ENCODE measurements at places on chromosomes 1 and 21.

DNA sequence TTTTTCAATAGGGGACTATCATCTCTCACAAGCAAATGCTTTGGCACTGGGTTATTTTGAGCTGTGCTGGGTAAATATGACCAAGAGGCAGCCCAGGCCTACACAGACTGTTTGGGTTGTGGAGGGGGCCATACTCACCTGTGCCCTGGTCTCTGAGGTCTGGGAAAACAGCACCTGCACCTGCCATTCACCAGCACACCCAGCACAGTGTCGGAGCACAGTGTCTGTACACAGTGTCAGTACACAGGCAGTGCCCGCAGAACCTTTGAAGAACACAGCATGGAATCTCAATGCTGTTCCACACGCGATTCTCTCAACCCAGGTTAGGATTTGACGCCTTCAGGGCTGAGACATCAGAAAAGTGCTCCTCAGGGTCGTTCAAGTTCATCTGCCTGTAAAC lies 35.0 kb upstream of the FAM89A start:
- no peak for DNase-seq

DNA sequence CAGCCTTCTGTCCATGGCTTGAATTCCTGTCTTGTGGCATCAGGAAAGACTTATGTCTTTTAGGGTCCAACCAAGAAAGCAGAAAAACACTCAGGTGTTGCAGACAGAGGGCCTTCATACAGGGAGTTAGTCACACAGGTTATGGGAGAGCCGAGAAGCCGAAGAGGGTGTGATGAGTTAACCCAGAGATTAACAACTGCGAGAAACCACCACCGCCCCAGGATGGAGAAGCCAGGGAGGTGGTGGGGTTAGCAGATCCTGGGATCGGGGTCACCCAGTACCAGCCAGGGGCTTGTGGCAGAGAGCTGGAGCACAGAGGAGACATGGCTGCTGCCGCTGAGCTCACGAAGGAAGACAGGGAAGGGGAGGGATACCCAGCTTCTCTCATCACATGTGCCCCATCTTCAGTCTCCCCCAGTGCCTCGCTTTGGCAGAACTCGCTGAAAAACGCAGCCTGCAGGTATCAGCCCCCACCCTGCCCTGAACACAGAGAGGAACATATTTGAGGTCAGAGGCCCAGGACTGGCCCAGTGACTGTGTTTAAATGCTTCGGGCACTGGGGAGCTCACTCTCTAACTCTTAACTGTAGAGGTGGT lies 58.7 kb downstream of the RUNX3 start:
- no peak for DNase-seq

DNA sequence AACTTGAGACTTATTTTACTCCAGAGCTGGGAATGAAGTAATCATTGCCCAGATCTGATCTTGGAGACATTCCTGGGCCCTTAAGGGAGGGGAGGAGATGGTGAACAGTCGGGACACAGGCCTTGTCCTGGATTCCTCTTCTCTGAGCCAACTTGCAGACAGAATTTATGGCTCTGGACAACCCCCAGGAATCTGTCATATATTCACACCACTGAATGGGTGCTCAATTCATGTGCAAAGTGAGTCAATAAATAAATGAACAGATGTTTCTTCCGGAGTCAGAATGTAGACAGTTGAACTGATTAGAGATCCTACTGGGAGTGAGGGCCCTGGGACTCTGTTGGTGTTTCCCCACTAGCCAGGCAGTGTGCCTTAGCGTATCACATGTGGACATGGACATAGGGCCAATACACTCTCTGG lies 2.6 kb downstream of the TUFT1 start:
- DNase-seq: no peak

DNA sequence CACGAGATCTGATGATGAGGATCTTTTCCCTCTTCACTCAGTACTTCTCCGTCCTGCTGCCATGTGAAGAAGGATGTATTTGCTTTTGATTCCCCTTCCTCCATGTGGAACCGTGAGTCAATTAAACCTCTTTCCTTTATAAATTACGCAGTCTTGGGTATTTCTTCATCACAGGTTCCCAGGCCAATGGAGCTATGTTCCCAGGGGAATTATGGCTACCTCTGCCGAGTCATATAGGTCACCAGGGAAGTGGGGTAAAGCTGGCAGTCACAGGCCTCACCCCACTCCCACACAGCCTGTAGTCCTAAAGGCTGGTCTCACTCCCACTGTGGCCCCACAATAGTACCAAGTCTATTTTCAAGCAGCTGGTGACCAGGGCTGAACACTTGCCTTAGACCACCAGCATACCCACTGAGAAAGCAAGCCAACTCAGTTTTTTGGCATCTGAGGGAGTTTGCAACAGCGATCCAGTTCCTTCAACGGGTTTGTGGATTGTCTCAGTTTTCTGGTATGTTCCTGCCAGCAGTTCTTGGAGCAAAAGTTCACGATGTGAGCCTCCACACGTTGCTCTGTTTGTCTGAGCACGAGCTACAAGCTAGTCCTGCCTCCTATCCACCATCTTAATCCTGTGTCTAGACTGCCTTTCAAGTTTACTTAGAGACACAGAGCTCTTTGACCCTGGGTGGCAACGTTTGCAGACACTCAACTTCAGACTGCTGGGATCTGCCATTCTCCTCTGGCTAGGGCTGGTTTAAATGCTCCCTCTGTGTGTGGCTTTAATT lies 104.5 kb downstream of the CENPF start:
- DNase-seq: no peak

GRCh38 chr1:82042306-82043060 lies 241.7 kb downstream of the ADGRL2 start:
- no peak for DNase-seq

- no peak for DNase-seq
Observed at GRCh38 chr1:54945393-54945936, 35.0 kb upstream of the TMEM61 start.

- no peak for DNase-seq
Observed at GRCh38 chr1:93774707-93775106, 93.1 kb upstream of the BCAR3 start.

DNA sequence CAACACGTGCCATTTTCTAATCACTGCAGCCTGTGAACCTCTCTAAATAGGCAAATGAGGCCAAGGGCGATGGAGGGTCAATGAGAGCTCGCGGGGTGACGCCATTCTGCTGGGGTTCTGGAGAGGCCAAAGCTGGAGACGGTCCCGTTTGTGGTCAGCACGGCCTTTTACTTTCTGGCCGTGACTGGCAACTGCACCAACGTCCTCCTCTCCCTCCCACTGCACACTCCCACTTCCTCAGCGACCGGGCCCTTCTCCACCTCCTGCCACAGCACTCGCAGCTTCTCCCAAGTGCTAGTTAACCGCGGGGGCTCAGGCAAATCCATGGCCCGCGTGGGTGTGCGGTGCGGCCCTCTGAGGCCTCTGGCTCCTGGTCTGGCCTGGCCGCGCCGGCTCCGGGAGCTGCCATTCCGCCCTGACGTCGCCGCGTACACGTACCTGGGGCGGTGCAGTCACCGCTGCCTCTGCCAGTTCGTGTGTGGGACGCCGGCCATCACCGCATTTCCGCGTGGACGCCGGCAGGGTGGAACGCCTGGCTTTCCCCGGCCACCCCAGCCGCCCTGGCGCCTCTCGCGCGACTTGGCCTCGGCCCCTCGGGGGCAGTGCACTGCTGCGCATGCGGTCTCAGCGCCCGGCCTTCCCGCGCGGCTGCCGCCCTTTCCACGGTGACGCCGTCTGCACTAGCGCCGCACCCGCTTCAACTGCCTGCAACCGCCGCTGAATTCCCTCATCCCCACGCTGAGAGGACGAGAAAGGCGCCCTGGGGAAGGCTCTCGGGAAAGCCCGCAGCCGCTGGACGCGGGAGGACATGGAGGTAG lies 18.2 kb downstream of the OR2C3 start:
- peak; percentile 48 for DNase-seq

GRCh38 chr1:162847839-162848453 lies 13.0 kb downstream of the CCDC190 start:
- peak; percentile 90 for DNase-seq

- no peak for DNase-seq
Observed at GRCh38 chr1:43834280-43835081, 99.1 kb upstream of the ARTN start.

DNA sequence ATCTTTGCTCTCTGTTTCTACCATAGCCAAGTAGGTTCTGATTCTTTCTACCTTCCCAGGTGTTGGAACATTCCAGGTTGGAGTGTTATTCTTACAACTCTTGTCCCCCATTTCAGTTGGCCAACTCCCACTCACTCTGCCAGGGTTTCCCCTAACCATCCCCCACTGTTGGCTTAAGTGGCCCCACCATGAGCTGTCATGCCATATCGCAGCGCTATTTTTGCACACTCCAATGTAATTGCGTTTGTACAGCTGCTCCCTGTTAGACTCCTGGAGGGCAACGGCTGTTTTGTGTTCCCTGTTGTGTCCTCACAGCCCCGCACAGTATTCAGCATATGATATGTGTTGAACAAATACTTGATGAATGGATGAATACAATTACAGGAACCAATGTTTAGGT lies 117.7 kb upstream of the ETS2 start:
- no peak for DNase-seq

DNA sequence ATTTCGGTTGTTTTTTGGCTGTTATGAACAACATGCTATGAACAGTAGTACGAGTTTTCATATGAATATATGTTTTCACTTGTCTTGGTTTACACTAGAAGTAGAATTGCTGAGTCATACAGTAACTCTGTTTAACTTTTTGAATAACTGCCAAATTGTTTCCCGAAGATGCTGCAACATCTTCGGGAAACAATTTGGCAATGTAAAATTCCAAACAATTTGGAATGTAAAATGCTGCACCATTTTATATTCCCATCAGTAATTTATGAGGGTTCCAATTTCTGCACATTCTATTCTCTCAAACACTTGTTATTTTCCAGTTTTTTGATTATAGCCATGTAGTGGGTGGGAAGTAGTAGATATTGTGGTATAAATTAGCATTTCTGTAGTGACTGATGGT lies 11.6 kb downstream of the PCBP3 start:
- no peak for DNase-seq

- DNase-seq: no peak
Observed at GRCh38 chr1:247437551-247438505, 20.1 kb downstream of the OR2B11 start.

DNA sequence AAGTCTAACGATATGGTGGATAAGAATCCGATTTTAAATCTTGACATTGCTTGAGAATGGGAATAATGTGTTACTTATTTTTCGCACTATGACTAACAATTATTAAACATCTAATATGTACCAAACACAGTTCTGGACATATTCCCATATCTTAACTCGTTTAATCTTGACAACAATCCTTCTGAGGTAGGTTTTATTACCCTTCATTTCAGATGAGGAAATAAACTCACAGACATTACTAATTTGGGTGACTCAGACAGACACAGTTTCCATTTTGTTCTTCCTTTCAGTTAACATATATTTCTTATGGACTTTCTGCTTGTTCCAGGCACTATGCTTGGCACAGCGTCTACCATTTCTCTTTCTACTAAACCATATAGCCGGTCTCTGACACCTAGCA lies 244.8 kb downstream of the SMYD3 start:
- no peak for DNase-seq

GRCh38 chr1:4126731-4127591 lies 226.9 kb upstream of the C1orf174 start:
- DNase-seq: no peak

GRCh38 chr1:15172405-15173259 lies 19.1 kb downstream of the TMEM51 start:
- DNase-seq: no peak

GRCh38 chr1:221940631-221941030 lies 198.7 kb upstream of the DUSP10 start:
- no peak for DNase-seq

- no peak for DNase-seq
Observed at GRCh38 chr1:11930571-11931445, 3.7 kb upstream of the PLOD1 start.

- no peak for DNase-seq
Observed at GRCh38 chr1:31764312-31765040, at the start of gene ADGRB2. Gene ADGRB2, minus strand, starts transcription at chr1:31764340. Its CDS starts 7,119 bp downstream, at chr1:31757221.

DNA sequence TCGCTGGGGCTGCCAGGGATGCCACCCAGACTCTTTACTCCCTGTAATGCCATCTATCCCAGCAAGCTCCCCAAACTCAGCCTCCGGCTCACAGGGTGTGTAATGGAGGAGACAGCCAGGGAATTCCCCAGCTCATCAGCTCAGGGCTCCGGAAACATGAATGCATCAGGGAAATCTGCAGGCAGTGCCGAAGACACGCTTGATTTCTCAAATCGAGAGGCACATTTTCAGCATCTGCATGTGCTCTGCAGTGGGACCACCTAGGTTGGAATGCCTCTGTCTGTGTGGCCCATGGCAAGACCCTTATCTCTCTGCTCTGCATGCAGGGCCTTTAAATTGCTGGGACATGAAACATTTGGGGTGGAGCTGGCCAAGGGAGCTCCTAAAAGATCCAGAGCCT lies 170.1 kb downstream of the TRABD2B start:
- DNase-seq: no peak

- DNase-seq: no peak
Observed at GRCh38 chr1:13757693-13758092, 57.7 kb downstream of the PRDM2 start.

- DNase-seq: no peak
Observed at GRCh38 chr1:52976183-52977035, 49.3 kb downstream of the SCP2 start.

DNA sequence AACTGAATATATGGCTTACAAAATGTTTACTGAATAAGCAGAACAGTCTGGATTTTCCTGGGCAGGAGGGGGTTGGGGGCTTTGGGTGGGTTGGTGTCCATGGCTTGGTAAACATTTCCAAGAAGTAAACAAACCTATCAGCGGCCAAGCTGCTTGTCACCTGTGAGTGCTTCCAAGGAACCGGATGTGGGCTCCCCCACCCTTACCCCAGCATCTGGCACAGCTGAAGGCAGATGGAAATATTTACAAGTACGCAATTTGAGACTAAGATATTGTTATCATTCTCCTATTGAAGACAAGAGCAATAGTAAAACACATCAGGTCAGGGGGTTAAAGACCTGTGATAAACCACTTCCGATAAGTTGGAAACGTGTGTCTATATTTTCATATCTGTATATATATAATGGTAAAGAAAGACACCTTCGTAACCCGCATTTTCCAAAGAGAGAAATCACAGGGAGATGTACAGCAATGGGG lies at the start of gene CLCA1:
CLCA1 (plus strand) TSS at position 427 of the 477 bp plus-strand sequence; CDS start at position 472, 45 bp downstream.
- no peak for DNase-seq

DNA sequence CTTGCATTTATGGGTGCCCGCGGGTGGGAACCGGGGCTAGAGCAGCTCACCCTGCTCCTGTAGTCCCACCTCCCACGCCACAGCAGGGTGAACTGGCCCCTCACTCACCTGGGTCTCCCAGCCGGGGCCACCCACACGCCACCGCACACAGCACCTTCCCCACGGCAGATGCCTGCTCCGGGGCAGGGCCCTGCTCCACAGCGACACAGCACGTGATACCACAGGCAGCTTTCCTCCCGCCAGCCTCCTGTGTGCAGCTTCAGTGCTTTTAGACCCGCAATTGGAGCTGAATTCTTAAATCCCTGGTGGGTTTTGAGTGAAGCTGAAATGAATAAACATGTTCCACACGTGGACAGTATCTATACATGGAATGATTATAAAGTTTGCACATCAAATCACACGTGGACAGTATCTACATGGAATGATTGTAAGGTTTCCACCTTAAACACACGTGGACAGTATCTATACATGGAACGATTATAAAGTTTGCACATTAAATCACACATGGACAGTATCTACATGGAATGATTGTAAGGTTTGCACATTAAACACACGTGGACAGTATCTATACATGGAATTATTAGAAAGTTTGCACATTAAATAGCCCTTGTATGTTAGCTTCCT lies 93.1 kb upstream of the COL6A1 start:
- DNase-seq: no peak

Data from testis (tissue), 5 donors.